CD14-positive monocyte (primary cell): ENCODE measurements at places on chromosomes 6 and 20. TPM values are rescaled to one million over a fixed set of nuclear protein-coding genes. Genes with fewer than 3 reads are reported as not detected.

- no peaks in the 10 kb centered on the region for H3K4me1 ChIP-seq
- H3K27me3 ChIP-seq, result no peaks in the 10 kb centered on the region
- no peak overlapping the region for H3K27ac ChIP-seq
- no peak overlapping the region for H3K4me3 ChIP-seq
- H3K36me3 ChIP-seq, result no peaks in the 10 kb centered on the region
These were observed 43.0 kb upstream of the PBOV1 start for GRCh38 chr6:138261116-138261780.

- no peak for DNase-seq
- no peaks in the 10 kb centered on the region for H3K27me3 ChIP-seq
- H3K36me3 ChIP-seq, result no peaks in the 10 kb centered on the region
- no peak overlapping the region for H3K4me3 ChIP-seq
These were observed 929.5 kb downstream of the KIF16B start for GRCh38 chr20:15643713-15644112.

- H3K27ac ChIP-seq, result no peak overlapping the region
- no peak overlapping the region for H3K4me3 ChIP-seq
- H3K4me1 ChIP-seq, result peaks cover 11% of the 10 kb centered on the region
- H3K36me3 ChIP-seq, result peaks cover 88% of the 10 kb centered on the region
These were observed 45.2 kb downstream of the PLAGL2 start for GRCh38 chr20:32162351-32162750.

DNA sequence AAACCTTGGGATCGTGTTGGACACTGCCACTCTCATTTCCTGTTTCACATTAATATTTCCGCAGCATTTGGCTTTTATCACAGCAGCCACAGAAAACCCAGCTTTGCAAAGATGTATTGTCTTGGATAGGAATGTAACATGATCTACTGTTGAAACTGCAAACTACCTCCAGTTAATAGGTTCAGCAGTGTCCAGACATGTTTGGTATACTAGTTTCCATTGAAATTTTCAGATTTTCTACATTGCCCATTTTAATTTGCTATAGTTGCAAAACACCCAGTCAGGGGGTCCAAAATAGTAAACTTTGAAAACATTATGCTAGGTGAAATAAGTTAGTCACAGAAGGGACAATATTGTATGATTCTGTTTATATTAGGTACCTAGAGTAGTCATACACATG, 3.3 kb downstream of the ANKRD6 start:
- H3K36me3 ChIP-seq, result no peaks in the 10 kb centered on the region
- no peak overlapping the region for H3K27ac ChIP-seq
- DNase-seq, result no peak
- H3K27me3 ChIP-seq, result no peaks in the 10 kb centered on the region
- no peak overlapping the region for H3K4me3 ChIP-seq

GRCh38 chr6:158409451-158409850, 97.2 kb downstream of the TULP4 start:
- no peak overlapping the region for H3K27ac ChIP-seq
- H3K27me3 ChIP-seq, result no peaks in the 10 kb centered on the region
- H3K4me1 ChIP-seq, result peaks cover 8% of the 10 kb centered on the region
- H3K4me3 ChIP-seq, result no peak overlapping the region
- DNase-seq, result no peak

FAM217A gene
- not detected for polyA plus RNA-seq

DNA sequence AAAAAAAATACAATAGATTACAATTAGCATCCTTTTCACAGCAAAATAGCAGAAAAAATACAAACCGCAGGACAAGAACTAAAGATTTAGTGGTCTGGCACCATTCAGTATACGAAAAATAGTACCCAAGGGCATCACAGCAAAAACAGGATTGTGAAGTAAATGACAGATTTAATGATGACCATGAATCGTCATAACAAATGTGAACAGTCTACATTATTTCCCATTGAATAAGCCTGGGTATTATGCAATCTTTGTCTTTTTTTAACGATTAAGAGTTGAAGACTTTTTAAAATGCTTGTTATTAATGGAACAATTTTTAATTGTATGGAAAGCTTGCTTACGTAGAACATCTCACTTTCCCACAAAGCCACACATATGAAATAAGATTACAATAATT, 432.8 kb downstream of the PKHD1 start:
- no peak overlapping the region for H3K27ac ChIP-seq
- H3K27me3 ChIP-seq, result no peaks in the 10 kb centered on the region
- H3K4me1 ChIP-seq, result no peaks in the 10 kb centered on the region
- H3K4me3 ChIP-seq, result no peak overlapping the region

GRCh38 chr20:47007826-47008655, 113.4 kb downstream of the EYA2 start:
- no peak overlapping the region for H3K4me3 ChIP-seq
- DNase-seq, result no peak
- H3K4me1 ChIP-seq, result no peaks in the 10 kb centered on the region

DNA sequence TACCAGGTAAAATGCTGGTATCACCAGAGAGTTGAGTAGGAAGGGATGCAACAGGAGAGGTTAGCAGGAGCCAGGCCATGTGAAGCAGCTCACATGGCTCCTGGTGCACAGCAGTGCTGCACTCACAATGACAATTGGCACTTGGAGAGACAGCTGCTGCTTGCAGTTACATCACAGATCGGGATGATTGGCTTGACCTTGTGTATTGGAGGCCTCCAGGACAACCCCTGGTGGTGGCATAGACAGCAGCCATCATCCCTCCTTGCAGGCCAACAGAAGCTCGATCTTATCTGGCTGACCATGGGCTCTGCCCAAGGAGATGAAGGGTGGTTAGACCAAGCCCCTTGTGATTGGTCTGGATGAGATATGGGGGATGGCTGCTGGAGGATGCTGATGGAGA, 73.0 kb downstream of the EYA2 start:
- H3K4me3 ChIP-seq, result no peak overlapping the region
- no peaks in the 10 kb centered on the region for H3K36me3 ChIP-seq
- no peaks in the 10 kb centered on the region for H3K4me1 ChIP-seq

DNA sequence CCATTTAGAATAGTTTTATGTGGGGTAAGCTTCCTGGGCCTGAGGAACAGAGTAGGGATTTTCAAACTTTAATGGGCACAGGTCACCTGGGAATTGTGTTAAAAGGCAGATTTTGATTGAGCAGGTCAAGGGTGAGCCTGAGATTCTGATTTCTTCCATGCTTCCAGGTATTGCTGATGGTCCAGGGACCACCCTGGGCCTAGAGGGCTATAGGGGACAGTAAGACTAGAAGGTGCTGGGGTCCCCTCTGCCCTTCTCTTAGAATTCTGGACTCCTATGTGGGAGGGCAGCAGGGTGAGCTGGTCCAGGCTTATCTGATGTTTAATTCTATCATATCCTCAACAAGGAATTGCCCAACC, 2.6 kb downstream of the DDR1 start:
- H3K4me3 ChIP-seq, result no peak overlapping the region
- peaks cover 44% of the 10 kb centered on the region for H3K27me3 ChIP-seq
- no peak for DNase-seq

GRCh38 chr6:41428336-41428995, 93.1 kb downstream of the NCR2 start:
- peaks cover 10% of the 10 kb centered on the region for H3K4me1 ChIP-seq
- H3K36me3 ChIP-seq, result no peaks in the 10 kb centered on the region
- H3K27ac ChIP-seq, result no peak overlapping the region
- DNase-seq, result no peak

DNA sequence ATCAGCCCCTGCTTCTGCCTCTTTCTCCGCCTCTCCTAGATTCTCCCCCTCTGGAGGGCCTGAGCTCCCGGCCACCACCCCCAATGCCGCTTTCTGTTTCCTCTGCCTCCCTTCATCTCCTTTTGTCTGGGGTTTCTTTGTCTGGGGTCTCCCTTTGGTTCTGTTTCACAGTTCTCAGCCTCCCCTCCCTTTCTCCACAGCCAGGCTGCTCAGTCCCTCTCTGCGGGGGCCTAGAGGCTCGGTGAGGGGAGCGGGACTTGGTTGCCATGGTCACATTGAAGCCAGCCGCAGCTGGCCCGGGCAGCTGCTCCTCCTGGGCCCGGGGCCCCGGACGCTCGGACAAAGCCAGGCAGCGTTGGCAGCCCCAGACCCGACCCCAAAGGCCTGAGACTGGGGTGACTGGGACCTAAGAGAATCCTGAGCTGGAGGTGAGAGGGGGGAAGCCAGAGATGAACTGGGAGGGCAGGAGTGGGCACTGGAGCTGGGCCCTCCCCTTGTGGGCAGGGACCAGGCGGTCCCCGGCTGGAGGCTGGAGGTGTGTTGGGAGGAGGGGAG, 3.5 kb upstream of the DDR1 start:
- H3K36me3 ChIP-seq, result no peaks in the 10 kb centered on the region
- H3K4me3 ChIP-seq, result no peak overlapping the region
- no peak overlapping the region for H3K27ac ChIP-seq
- peaks cover 19% of the 10 kb centered on the region for H3K4me1 ChIP-seq
- no peak for DNase-seq
